ENCODE measurements at places on chromosomes 12 and 14. TPM values are rescaled to one million over a fixed set of nuclear protein-coding genes. Genes with fewer than 3 reads are reported as not detected.

Gene HOXC4
- 0.13 TPM for total RNA-seq

Gene JPH4
- total RNA-seq: not detected

Gene MIPOL1
- 5.7 TPM for total RNA-seq

Gene ZNF839
- total RNA-seq: 8.7 TPM

Gene DUSP16
- total RNA-seq: 57.2 TPM

- DNase-seq: no peak
Measured at GRCh38 chr12:32292151-32292550, 107.2 kb upstream of the FGD4 start.

GRCh38 chr14:94541234-94541975 is 19.8 kb upstream of the SERPINA4 start:
- DNase-seq: no peak

GRCh38 chr12:5966486-5967095 is 21.5 kb upstream of the ANO2 start:
- no peak for DNase-seq

- no peak for DNase-seq
Measured at GRCh38 chr12:14211947-14212387, 153.5 kb upstream of the ATF7IP start.

DNA sequence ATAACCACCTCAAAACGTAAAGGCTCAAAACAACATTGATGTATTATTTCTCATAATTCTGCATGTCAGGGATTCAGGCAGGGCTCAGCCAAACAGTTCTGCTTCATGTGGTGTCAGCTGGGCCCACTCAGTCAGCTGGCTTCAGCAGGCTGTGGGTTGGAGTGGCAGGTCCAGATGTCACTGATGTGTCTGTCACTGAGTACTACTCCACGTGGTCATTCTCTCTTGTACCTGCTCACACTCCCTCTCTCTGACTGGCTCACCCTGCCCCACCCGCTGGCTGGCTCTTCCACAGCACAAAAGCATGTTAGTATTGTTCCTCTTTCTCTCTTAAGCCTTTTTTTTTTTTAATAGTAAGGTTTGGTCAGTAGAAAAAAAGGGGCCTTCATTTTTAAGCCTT is 182.4 kb downstream of the DICER1 start:
- no peak for DNase-seq

DNA sequence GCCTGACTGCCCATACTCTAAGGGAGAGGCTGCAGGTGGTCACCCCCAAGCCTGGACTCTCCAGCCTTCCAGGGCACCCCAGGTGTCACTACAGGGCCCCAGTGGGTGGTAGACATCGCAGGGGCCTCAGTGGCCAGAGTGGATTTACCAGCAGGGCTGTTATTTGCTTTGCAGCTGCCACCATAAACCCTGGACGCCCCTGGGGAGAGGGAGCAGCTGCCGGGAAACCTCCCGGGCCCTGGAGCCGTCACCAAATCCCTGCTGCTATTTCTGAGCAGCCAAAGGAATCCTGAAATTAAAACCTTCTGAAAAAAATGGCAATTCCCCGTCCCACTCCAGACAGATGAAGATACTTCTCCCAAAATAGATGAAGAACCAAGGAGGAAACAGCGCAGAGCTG is 13.9 kb downstream of the TMEM119 start:
- no peak for DNase-seq

GRCh38 chr14:30757082-30757481 is 117.3 kb upstream of the COCH start:
- DNase-seq: no peak

GRCh38 chr12:42346403-42347002 is 20.5 kb downstream of the PPHLN1 start:
- no peak for DNase-seq
